DMS153 (cell line): ENCODE measurements at places on chromosomes 11 and 22.

GRCh38 chr11:32429477-32429876 is 5.9 kb downstream of the WT1 start:
- no peak for DNase-seq

DNA sequence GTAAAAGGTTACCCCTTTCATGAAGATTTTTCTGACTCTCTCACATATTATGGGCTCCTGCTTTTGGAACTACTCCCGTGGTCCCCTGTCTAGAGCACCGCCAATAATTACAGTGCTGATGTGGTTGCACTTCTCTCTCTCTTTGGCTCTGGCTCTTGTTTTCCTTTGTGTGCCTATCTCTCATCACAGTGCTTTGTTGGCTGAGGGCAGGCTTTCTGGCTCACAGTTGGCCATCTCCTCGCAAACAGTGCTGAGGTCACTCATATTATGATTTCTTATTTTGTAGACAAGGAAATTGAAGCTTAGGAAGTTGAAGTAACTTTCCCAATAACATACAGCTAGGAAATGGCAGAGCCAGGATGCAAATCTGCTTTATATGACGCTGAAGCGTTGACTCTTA is 192.5 kb downstream of the DDX10 start:
- DNase-seq, result no peak

GRCh38 chr11:11731311-11732083 is 109.7 kb upstream of the GALNT18 start:
- DNase-seq, result peak; percentile 47

GRCh38 chr11:128206461-128206860 is 380.9 kb downstream of the ETS1 start:
- DNase-seq, result no peak

- no peak for DNase-seq
These were observed 10.7 kb downstream of the TBRG1 start for GRCh38 chr11:124633355-124633754.

DNA sequence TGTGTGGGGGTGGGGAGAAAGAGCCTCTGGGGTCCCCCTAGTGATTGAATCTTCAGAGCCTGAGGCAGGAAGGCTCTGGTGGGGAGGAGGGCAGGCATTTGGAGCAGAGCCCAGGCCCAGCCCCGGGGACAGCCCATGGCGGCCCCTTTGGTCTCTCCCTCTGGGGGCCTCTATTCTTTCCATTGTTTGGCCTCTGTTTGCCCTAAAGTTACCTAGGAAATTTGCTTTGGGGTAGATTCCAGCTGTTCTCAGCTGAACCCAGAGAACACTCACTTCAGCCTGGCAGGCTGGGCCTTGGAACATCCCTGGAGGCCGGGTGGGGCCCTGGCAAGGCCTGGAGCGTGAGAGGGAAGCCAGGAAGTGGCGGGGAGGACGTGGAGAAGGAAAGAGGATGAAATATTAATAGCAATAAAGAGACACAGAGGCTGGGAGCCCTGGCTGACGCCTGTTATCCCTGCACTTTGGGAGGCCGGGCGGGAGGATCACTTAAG is 22.9 kb upstream of the A4GALT start:
- DNase-seq, result peak; percentile 54

DNA sequence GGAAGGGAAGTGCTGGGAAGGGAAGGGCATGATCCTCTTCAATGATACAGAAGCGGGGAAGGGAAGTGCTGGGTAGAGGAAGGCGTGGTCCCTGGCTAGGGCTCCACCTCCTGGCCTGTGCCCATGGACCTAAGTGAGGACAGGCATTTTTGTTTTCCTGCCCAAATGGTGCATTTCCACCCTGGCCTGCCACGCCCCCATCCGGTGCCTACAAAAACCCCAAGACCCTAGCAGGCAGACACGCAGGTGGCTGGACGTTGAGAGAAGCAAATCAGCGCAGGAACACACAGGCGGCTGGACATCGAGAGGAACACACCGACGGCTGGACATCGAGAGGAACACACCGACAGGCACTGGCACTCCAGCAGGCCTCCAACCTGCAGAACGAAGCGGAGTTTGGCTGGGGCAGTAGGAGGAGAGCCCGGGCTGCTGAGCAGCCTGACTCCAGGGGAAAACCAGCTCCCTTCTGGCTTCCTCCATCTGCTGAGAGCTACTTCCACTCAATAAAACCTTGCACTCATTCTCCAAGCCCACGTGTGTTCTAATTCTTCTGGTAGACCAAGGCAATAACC is 628.3 kb downstream of the BUD13 start:
- no peak for DNase-seq

DNA sequence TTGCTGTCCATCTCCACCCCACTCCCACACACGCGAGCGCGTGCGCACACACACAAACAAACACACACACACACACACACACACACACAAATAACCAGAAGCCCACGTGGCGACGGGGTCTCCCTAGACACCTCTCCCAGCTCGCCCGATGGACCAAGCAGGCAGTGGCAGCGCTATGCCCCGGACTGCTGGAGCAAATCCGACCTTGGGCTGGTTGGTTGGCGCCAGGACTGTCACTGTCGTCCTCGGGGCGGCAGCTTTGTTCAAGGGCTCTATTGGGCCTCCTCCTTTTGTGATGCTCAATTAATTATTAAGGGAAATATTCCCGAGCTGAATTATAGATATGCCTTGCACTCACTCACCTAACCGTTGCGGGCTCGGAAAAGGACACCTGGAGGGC is 1.7 kb upstream of the KCNA4 start:
- DNase-seq, result no peak

GRCh38 chr22:45772743-45773142 is 101.1 kb downstream of the ATXN10 start:
- DNase-seq, result no peak
